ENCODE measurements at places on chromosomes 5 and 9.

DNA sequence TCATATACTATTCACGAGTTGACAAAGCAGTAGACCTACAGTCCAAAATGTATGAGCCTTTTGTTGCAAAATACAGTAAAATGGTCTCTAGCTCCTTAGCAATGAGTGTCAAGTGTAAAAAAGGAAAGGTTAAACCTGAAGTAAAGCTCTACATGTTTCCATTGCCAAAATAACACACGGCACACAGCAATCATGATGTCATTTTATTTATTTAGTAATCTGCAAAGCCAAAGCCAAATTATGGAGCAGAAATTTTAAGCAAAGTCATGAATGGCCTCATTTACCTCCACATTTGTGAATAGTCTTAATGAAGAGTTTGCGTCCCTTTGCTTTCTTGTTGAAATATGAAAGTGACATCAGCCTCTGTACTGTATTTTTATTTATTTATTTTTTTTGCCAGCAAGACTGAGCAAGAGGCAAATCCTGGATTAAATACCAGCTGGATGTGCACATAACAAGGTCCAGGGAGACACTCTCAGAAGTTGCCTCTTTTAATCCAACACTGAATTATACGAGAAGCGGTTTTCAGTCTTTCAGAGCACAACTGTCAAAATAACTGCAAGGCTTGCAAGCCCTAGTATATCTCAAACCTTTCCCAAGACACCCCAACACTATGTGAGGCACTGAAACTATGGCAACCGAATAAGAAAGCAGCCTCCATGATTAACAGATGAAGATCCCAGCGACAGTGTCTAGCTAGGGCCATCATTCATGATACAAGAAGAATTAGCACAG, 9.7 kb downstream of the SEMA6A start:
- no peak for DNase-seq

DNA sequence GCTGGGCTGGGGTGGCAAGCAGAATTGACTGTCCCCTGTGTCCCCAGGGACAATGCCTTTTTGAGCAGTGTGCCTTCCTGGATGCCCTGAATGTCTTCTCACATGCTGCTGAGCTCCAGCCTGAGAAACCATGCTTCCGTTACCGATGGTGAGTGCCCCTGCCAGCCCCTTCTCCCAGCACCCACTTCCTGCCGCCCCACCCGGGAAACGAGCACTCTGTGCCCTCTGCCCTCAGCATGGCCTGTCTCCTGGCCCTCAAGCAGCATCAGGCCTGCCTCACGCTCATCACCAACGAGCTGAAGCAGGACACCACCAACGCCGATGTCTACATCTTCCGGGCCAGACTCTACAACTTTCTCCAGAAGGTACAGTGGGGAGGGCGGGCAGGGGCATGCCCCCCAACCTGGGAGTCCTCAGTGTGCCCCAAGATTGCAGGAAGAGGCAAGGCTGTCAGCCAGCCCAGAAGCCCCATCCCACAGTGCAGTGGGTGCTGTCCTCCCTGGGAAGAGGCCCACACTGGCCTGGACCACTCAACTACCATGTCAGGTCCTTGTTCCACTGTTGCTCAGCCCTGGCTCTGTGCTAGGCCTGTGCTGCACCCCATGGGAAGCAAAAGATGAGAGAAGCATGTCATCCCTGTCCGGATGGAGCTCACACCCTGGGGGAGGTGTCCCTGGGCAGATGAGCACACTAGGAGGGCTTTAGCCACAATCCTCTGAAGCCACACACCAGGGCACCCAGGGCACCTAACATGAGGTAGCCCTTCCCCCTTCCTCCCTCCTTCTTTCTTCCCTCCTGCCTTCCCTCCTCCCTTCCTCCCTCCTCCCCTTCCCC, 4.4 kb downstream of the TTC16 start:
- no peak for DNase-seq

DNA sequence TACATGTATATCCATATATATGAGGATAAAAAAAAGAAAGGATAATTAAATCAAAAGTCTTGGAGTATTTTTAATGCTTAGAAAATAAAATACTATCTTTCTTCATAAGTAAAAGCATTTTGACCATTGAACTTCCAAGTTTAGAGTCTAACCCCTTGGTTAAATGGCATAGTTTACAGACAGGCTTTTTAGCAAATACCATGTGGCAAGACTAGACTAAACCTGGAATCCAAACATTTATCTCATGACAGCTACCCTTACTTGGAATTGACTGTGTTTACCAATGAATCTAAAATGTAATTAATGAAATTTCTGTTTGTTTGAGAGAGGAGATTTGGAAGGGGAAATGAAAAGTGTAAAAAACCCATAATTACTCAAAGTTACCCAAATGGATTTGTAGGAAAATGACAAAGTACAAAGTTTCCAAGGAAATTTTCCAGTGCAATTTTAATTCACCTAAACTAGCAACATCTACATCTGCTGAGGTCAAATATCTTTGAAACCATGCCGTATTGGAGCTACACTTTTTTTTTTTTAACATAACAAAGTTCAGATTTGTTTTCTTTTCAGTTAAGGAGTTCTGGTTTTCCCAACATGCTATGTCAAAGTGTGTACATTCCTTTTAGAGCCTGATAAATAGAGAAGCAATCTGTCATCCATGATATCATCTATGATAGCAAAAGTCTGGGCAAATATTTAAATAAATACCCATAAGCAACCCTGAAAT, 272.1 kb upstream of the DAB2 start:
- no peak for DNase-seq

DNA sequence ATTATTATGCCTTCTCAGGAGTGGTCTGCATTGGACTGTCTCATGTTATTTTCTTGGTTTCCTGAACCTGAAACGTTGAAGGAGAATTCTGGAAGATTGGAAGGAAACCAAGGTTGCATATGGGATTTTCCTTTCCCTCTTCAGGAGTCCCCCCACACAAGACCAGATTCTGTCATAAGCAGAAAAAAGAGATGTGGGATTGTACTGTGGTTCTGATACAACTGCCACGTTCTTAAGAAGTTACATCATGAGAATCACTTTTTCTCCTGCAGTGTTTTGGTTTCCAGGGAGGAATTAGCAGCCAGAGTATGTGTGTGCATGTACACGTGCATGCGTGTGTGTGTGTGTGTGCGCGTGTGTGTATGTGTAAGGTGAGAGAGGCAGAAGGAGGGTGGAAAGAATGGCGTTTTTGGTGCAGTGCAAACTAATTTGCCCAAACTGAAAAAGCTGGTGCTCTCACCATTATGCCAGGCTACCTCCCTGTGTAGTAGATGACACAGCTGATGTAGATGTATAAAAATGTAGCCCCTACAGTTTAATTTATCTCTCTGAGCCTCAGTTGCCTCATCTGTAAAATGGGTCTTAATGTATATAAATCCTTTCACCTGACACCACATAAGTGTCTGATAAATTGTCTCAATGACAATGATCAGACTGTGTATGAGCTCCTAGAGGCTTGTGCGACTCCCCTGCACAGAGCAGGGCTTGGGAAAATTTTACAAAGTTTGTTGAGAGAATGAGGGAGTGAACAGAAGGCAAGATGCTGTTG, 38.6 kb downstream of the RALGPS1 start:
- no peak for DNase-seq

- no peak for DNase-seq
Observed at GRCh38 chr5:174424219-174425053, 299.9 kb upstream of the MSX2 start.

Data from activated T-cell treated with anti-CD3 and anti-CD28 coated beads, Interleukin-2, amount 50 U/mL, for 1 hour (primary cell).